ENCODE measurements at places on chromosomes 5 and 9.
A peak's percentile ranks its signal among the peaks of the same experiment; 100 is the strongest.

DNA sequence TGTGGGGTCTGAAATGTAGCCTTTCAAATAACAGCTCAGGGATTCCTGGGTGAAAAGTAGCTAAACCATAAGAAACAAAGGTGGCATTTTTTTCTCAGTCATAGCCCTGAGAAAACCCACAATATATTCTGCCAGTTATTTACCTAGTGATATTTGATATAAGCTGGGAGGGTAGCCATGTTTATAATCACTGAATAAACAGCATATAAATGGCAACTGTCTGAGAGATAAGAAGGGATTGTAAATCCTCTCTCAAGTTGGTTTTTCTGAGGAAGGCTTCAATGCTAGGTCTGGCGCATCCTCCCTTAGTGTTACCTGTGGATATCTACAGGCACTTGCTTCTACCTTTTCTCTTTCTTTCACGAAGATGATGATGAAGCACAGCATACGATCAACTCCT lies 1080.5 kb upstream of the DMAC1 start:
- DNase-seq: no peak

- no peak for DNase-seq
These were observed 40.1 kb downstream of the TRPM6 start for GRCh38 chr9:74847478-74848152.

- DNase-seq: no peak
These were observed 112.5 kb downstream of the PPP2R2B start for GRCh38 chr5:146766013-146766412.

DNA sequence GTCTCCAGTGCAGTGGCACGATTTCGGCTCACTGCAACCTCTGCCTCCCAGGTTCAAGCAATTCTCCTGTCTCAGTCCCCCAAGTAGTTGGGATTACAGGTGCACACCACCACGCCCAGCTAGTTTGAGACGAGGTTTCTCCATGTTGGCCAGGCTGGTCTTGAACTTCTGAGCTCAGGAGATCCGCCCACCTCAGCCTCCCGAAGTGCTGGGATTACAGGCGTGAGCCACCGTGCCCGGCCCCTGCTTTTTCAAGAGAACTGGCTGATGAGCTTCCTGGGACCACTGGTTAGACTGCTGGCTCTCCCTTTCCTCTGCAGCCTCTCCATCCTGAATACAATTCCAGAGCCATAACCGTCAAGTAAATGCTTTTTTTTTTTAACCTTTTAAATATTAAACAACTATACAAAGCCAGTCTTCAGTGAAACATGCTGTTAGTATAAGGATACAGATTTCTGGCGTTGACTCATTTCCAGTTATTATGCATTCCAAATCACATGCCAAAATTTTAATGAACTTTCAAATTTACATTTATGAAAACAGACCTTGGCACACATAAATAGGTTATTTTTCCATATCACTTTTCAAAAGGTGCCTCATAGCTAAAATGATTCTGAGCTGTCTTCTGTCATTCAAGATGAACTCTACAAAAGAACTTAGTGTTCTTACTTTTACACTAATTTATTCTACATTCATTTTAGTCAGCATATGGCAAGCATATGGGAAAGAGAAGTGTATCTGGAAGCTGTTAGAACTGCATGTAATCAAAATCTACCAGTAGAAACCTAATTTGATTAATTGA lies 116.0 kb downstream of the MLLT3 start:
- DNase-seq: no peak

DNA sequence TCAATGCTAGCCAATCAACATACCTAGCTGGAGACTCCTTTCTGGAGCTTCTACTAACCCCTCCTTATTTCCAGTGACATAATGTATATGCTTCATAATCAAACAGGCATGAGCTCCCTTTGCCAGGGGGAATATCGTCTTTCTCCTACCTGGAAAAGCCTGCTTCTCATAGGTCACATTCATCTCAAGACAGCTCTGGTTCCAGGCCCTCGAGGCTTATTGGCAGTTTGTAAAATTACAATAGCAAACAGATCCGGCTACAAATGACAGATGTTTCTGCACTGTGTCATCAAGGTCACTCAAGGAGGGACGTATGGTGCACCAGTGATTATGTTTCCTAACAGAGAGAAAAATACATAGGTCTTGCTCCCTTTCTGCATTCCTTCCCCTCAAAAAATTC lies 140.0 kb downstream of the SAXO1 start:
- no peak for DNase-seq

GRCh38 chr9:128787659-128788058 lies 606 bp downstream of the TBC1D13 start:
- DNase-seq: peak; percentile 9

GRCh38 chr9:137383784-137384756 lies 38.9 kb downstream of the EXD3 start:
- DNase-seq: no peak

DNA sequence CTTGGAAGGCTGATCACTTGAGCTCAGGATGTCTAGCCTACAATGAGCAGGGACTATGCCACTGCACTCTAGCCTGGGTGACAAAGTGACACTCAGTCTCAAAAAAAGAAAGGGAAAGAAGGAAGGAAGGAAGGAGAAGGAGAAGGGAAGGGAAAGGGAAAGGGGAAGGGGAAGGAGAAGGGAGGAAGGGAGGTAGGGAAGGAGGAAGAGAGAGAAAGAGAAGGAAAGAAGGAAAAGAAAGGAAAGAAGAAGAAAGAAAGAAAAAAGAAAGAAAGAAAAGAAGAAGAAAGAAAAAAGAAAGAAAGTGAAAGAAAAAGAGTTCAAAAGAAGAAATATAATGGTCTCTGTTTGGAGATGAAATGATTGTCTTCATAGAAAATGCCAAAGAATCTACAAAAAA lies 10.8 kb upstream of the CSF1R start:
- no peak for DNase-seq

GRCh38 chr5:125717209-125717608 lies 706.0 kb upstream of the GRAMD2B start:
- peak; percentile 63 for DNase-seq

DNA sequence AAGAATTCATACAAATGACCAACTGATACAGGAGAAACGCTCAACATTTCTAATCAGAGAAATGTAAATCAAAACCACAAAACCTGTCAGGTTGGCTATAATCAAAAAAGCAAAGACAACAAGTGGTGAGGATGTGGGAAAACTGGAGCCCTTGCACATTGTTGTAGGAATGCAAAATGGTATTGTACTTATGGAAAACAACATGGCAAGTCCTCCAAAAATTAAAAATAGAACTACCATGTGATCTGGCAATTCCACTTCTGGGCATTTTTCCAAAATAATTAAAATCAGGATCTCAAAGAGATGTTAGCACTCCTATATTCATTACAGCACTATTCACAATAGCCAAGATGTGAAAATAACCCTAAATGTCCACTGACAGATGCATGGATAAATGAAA lies 76.1 kb downstream of the FNIP1 start:
- DNase-seq: peak; percentile 2

DNA sequence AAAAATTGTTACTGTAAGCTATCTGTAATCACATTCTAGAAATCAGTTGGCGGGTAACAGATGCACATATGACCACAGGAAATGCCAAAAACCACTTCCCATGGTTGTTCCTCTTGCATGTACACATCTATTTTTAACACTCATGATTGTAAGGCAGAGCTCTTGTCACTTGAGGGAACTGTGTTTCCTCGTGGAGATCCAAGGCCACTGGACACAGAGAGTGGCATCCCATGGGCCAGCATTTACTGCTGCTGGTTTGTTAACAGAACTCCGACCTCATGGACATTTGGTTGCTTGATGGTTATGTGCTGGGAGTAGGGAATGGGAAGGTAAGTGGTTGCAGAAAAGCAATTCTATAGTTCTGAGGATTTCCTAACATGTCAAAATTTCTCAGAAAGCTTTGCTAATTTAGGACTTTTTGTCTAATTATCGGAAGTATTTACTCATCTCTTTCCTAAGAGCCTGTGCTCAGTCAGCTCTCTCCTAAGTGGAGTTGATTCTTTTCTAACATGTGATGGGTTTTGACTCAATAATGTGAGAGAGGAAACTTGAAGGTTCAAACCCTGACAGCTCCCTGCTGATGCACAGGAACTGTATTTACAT lies 202.0 kb upstream of the NR3C1 start:
- no peak for DNase-seq

- DNase-seq: peak; percentile 41
These were observed 11.6 kb upstream of the CEL start for GRCh38 chr9:133050142-133050541.

DNA sequence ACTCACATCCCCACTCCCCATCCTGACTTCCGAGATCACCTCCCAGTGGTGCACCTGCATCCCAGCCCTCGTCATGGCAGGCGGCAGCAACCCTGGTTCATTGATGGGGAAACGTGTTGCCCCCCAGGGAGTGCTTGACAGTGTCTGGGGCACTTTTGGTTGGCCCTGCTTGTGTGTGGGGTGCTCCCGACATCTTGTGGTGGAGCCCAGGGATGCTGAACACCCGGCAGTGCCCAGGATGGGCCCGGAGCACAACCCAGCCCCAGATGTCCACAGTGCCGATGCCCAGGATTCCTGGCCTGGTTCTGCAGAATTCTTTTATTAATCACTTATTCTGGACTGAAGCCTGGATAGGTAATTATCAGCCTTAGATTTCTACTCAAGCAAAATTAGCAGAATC lies 3.7 kb downstream of the MRPL36 start:
- DNase-seq: no peak

DNA sequence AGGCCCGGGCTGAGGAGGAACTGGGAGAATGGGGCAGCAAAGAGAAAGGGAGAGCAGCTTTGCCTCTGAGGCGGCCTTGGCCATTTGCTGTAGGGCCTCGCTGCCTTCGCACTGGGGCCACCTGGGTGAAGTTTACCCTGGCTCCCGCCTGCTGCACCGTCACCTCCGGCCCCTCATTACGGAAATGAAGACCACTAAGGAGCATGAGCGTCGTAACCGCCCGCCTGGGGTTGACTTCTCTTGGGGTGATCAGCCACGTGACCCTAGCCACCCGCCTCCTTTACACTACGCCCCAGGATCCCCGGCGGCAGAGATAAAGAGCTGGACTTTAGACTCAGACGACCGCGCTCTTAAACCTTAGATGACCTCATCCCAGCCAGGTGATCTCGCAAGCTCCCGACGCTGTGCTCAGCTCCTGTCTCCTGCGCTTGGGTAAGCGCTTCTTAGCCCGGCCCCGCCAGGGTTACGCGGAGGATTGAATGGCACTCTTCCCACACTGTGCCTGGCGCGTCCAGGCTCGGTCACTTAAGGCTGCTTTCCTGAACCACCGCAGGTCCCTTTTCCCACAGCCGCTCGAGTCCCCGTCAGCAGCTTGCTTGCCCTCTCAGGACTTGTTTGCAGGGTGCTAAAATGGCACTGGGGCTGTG lies 107.9 kb upstream of the LARP1 start:
- peak; percentile 78 for DNase-seq

DNA sequence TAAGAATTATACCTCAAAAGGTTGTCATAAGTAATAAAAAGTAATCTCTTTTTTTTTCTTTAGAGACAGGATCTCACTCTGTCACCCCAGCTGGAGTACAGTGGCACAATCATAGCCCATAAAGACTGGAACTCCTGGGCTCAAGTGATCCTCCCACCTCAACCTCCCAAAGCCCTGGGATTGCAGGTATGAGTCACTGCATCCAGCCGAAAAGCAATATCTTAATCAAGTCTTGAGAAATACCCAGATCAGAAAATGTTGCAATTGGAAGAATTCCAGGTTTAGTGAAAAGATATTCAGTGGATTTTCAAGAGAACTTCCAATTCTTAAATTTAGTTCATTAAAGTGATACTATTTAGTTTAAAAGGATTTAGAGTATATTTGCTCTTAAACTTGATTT lies 40.9 kb upstream of the IDNK start:
- DNase-seq: peak; percentile 86

DNA sequence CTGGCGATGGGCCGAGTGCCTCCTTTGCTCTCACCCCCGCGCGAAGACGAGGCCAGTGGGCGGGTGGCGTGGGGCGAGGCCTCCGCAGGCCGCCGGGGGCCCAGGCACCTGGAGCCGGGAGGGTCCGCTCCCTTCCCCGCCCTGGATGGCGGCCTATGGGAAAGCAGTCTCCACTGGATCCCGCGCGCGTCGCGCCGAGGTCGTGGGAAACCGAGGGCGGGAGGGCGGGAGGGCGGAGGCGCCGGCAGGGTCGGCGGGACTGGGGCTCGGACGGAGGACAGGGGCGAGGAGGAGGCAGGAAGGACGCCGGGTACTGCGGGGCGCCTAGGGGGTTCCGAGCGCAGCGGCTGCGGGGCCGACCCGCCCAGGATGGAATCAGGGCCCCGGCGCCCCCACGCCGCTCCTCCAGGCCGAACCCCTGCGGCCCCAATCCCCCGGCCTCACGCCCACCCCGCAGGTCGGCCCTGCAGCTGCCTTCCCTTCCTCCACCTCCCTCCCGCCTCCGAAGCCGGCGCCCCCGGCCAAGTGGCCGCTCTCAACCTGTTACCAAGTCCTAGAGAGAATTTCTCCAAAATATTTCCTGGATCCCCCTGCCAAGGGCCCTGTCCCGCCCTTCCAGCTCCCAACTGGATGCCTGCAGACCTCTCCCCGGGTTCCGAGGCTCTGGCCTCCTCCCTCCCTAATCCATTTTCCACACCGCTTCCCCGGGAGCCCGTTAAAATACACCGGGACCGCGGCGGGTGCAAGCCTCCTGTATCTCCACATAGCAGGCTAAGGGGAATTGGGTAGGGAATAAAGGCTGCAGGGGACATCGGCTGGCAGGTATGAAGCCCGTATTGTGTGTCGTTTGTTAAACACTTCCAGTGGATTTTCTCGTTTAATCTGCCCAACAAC lies 146.3 kb downstream of the ERCC6L2 start:
- DNase-seq: no peak

GRCh38 chr9:25678846-25679360 lies 659 bp upstream of the TUSC1 start:
- peak; percentile 13 for DNase-seq

- no peak for DNase-seq
These were observed 81.1 kb downstream of the SERINC5 start for GRCh38 chr5:80174790-80175189.

DNA sequence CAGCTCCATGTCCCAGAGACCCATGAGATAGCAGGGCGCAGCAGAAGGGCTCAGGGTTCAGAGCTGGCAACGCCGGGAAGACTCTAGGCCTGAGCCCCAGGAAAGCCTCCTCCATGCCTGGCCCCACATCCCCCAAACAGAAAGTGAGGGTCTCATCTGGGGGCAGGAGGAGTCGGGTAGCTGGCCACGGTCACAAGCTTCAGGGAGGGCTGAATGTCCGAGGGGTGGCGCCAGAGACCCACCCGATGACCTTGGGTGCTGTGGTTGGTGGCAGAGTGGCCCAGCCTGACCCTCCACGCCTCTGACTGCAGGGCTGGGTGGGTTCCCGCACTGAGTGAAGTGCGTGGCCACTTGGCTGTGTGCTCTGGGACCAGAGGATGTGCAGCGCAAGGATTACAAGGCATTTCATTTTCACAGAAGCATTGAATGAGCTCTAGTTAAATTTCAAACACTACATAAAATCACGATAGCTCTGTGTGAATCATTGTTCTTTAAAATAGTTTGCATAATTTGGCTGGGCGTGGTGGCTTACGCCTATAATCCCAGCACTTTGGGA lies 3.0 kb downstream of the C8G start:
- DNase-seq: peak; percentile 15

GRCh38 chr9:71145179-71145578 lies 23.8 kb upstream of the TRPM3 start:
- peak; percentile 61 for DNase-seq

DNA sequence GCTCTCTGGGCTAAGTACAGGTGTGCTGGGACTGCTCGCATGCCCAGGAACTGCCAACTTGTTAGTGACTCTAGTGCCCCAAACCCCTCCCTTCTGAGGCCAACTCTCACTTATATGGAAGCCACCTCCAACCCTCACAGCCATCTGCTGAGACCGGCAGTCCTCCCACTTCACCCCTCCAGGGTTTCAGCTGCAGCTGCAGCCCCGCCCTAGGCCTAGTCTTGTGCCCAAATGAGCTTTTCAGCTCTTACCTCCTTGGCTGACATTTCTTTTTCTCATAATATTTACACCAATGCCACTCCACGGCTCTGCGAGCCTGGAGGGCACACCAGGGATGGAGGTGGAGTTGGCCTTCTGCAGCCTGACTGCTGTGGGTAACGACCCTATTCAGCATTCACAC lies 166.6 kb downstream of the ROR2 start:
- no peak for DNase-seq
